Ascending aorta (tissue), 2 donors: ENCODE measurements at places on chromosomes 4 and X.
A peak's percentile ranks its signal among the peaks of the same experiment; 100 is the strongest.

DNA sequence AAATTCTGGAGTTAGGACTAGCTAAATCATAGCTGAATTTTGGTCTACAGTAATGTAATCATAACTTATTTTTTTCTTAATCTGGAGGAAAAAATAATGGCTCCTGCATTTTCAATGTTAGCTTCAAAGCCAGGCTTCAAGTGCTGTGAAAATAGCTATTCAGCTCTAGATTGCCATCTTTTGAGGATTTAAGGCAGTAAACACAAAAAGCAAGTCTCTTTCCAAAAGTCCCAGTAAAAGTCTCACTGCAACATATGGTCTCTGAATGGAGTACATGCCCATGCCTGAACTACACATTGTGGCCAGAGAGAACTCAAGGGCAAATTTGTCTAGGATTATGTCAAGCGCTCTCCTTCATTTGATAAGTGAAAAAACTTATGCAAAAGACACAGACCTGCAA is 720.9 kb downstream of the FSTL5 start:
- DNase-seq, result no peak

- DNase-seq, result no peak
Measured at GRCh38 chrX:38563030-38563429, 1.7 kb downstream of the TSPAN7 start.

DNA sequence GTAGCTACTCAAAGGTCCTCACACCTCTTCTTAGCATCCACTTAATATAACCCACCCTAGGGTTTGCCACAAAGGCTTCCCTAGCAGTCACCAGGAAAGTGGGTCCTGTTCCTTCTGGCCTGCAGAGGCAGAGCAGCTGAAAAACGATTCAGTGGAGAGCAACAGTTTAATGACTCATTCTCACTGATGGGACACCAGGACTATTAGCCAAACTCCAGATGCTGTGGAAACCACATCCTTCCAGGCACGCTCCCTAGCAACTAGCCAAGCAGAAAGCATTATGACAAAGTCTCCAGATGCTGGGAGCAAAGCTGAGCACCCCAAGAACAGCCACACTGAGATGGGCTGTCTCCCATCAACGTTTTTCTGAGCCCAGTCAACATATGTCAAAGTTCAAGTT is 30.3 kb upstream of the UTP14A start:
- DNase-seq, result no peak

GRCh38 chr4:1491328-1492141 is 85.3 kb upstream of the NKX1-1 start:
- DNase-seq, result no peak

DNA sequence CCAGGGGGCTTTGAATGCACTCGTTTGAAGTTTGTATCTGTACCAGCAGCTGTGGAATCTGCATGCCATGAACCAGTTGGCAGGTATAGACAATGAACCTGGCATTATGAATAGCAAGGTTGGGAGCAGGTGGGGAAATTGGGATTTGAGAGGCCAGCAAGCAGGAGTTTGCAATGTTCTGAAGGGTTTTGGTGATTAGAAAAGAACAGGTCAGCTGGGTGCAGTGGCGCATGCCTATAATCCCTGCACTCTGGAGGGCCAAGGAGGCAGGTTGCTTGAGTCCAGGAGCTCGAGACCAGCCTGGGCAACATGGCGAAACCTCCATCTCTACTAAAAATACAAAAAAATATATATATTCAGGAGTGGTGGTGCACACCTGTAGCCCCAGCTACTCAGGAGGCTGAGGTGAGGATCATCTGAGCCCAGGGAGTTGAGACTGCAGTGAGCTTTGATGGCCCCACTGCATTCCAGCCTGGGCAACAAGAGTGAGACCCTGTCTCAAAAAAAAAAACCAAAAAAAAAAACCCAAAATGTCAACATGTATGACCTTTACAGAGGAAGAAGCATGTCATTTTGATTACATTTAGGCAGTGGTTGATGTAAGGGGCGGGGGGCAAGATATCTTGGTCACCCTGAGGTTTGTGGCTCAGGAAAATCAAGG is 63.9 kb downstream of the TSC22D3 start:
- DNase-seq, result no peak

DNA sequence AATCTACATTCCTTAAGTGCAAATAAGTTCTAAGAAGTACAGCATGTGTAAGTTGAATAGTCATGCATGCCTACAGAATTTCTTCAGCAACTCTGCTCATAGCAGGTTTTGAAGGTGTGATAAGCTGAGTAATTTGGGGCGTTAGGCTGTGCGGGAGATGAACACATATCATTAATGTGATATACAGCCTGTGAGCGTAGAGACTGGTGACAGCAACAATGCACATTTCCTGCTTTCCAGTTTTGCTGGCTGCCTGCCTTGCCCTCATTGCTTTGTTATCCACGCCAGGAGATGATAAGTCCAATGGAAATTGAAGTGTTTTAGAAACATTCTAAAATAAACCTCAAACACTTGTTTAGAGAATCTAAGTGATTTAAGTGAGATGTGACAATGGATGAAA is 1709.4 kb downstream of the ARAP2 start:
- DNase-seq, result no peak

- no peak for DNase-seq
Measured at GRCh38 chr4:16865897-16866283, 32.6 kb downstream of the LDB2 start.

- DNase-seq, result no peak
Measured at GRCh38 chr4:149891426-149891825, 75.8 kb upstream of the IQCM start.

GRCh38 chr4:139509727-139510410 is 46.1 kb downstream of the SETD7 start:
- no peak for DNase-seq

- DNase-seq, result no peak
Measured at GRCh38 chr4:12138488-12138887, 709.8 kb upstream of the HS3ST1 start.

- DNase-seq, result no peak
Measured at GRCh38 chr4:73673286-73673685, 53.0 kb upstream of the RASSF6 start.

DNA sequence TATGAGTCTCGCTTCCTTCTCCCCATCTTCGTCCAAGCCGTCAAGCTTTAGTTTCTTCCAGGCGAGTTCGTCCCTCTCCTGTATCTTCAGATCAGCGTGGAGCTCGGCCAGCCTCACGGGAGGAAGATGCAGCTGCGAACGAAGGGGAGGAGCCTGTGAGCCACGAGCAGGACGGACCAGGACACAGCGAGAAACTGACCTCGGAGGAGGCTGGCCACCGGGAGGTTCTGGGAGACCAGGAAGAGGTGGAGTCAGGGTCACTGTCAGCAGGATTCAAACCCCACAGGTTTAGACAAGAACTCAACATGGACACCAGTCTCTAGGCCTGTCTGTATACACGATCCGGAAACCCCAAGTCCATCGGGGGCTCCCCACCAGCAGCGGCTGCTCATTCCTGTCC is 7.3 kb downstream of the LRPAP1 start:
- no peak for DNase-seq

- no peak for DNase-seq
Measured at GRCh38 chr4:1126506-1126905, 13.1 kb upstream of the RNF212 start.

DNA sequence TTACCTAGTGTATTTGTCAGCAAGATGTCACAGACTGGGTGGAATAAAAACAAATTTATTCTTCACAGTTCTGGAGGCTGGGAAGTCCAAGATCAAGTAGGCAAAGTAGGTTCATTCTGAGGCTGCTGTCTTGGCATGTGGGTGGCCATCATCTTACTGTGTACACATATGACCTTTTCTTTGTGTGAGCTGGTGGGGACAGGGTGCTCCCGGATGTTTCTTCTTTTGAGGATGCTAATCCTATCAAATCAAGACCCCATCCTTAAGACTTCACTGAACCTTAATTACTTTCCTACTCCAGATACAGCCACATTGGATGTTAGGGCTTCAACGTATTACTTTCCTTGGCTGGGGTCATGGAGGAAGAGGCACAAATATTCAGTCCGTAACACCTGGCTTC is 74.0 kb downstream of the TLL1 start:
- no peak for DNase-seq

- no peak for DNase-seq
Measured at GRCh38 chr4:185202984-185203485, 765 bp downstream of the CFAP97 start.

- DNase-seq, result no peak
Measured at GRCh38 chr4:153018031-153018430, 81.9 kb downstream of the FHDC1 start.

- DNase-seq, result peak; percentile 64
Measured at GRCh38 chrX:10833299-10834169, 213.1 kb upstream of the MID1 start.

DNA sequence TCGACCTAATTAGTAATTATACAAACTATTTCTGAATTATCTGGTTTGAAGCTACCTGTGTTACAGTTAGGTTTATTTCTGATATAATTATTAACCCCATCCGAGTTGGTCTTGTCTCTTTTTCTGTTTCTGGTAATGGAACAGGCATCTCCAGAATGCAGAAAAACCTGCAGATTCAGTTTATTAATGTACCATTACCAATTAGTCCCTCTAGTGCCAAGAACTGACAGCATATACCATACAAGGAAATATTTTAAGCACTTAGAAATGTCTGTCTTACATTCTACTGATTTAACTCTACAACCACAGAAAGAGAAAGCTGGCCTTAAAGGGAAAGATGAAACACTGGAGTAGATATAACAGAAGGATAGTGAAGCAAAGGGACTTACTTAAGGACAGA is 570.6 kb downstream of the CENPC start:
- no peak for DNase-seq

GRCh38 chrX:42739741-42740140 is 38.2 kb downstream of the PPP1R2C start:
- DNase-seq, result no peak

- peak; percentile 70 for DNase-seq
Measured at GRCh38 chr4:86594559-86595425, 677 bp downstream of the PTPN13 start.

GRCh38 chr4:144342949-144343760 is 202.6 kb upstream of the GYPA start:
- no peak for DNase-seq

- DNase-seq, result peak; percentile 94
Measured at GRCh38 chr4:40057586-40058091, 989 bp downstream of the N4BP2 start.

GRCh38 chr4:34198966-34199365 is 2045.3 kb downstream of the ARAP2 start:
- DNase-seq, result no peak

DNA sequence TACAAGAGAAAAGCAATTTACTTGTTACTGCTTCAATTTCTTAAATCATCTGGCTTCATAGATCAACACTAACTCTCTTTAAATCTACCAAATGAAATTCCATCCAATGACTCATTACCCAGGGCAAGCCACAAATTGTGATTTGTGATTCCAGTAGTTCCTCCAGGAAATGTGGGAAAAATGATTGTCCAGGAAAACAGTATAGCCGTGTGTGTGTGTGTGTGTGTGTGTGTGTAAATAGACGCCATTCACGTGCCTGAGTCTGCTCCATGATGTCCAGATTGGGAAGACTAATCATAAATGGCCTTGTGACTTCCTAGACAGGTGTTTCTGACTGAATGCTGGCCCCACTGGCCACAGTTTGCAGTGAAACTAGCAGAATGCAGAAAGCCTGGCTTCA is 121.3 kb downstream of the HS6ST2 start:
- no peak for DNase-seq

DNA sequence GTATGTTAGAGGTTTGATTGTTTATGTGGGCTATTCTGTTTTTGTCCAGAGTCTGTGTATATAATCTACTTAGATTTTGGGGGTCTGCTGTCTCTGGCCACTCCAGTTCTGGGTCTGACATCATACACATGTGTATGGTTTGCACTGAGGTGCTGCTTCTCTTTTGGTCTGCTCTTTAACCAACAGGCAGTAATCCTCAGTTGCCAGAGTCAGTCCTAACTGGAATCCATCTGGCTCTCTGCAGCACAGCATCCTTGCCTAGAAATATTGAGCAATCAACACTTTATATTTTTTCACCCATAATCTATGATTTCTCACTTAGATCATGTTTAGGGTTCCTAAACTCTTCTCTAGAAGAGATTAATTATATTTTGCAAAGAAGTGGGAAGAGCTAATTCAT is 98.3 kb upstream of the SFRP2 start:
- DNase-seq, result no peak

- DNase-seq, result no peak
Measured at GRCh38 chrX:11470250-11470974, 177.2 kb downstream of the AMELX start.

DNA sequence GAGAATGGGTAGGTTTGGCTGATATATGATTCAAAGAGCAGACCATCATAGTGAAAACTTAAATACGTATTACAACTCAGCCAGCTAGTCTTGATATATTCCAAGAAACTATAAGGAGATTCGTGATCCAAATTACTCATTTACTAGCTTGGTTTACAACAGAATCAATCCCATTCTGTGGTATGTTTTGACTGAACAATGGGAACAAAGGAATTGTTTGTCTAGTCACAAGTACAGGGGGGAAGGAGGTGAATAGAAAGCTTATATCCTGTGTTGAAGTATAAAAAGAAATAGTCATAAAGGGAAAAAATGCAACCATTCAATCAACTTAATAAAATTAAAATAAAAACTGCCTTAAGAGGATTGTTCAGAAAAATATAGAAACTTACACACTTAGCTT is 17.0 kb downstream of the C4orf54 start:
- no peak for DNase-seq

DNA sequence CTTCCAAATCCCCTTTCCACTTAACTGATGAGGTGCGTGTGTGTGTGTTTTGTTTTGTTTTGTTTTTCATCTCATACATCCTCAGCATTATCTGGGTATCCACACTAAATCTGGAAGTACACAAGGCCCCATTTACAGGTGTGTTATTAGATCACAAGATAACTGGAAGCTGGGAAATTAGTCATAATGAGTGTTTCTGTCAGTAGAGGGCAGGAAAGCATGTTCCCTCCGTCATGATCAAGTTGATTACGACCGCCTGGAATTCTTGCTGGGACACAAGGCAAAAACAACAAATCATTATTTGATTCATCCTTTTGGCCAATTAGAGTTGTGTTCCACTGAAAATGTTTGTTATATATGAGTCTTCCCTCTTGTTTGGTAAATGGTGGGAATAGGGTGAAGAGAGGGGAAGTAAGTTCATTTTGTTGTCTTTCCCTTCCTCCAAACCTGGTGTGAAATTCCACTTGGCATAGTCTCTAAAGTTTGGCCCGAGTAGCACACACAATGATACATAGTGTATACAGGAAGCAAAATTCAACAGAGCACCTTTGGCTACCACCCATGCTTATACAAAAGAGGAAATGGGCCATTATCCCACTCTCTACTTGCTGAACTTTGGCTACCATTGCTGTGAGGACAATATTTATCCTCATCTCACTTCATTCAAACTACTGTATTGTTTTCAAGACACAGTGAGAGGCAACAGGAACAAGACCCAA is 33.3 kb upstream of the TLL1 start:
- DNase-seq, result no peak

GRCh38 chr4:19259920-19260319 is 991.8 kb upstream of the SLIT2 start:
- DNase-seq, result no peak

DNA sequence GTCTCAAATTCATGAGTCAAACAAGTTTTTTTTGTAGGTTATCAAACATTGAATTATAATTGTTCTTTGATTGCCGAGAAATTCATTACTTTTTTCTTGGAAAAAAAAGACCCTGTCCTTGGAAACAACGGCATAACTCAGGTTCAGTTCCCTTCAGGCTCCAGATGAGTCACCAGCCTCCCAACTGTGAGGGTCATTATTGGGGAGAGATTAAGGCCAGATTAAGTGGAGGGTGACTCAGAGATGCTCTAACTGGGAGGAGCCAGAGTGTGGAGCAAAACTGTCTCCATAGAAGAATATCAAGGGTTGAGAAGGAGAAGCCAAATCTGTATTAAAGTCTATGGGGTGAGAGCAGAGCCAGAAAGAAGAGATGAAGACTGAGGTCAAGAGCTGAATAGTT is 9.6 kb downstream of the ADGRG4 start:
- DNase-seq, result no peak
